ENCODE measurements at places on chromosomes 7 and 10.
A peak's percentile ranks its signal among the peaks of the same experiment; 100 is the strongest.

DNA sequence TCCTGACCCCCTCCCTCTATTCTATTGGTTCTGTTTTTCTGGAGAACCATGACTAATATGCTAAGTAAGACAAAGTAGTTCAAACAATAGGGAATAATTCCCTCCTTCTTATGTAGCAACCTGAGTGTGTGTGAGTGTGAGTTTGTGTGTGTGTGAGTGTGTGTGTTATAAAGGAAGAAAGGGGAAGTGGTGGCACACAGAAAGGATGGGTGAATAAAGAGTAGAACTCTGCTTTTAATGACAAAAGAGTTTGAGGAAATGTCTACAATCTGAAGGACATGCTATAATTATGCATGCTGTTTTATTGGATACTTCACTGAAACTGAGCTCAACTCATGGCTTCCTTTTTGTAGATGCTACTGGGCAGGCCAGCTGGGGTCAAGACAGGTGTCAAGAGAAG, 489.5 kb downstream of the REEP3 start:
- DNase-seq = no peak

- DNase-seq = no peak
Observed at GRCh38 chr7:121262221-121262620, 66.6 kb upstream of the WNT16 start.

DNA sequence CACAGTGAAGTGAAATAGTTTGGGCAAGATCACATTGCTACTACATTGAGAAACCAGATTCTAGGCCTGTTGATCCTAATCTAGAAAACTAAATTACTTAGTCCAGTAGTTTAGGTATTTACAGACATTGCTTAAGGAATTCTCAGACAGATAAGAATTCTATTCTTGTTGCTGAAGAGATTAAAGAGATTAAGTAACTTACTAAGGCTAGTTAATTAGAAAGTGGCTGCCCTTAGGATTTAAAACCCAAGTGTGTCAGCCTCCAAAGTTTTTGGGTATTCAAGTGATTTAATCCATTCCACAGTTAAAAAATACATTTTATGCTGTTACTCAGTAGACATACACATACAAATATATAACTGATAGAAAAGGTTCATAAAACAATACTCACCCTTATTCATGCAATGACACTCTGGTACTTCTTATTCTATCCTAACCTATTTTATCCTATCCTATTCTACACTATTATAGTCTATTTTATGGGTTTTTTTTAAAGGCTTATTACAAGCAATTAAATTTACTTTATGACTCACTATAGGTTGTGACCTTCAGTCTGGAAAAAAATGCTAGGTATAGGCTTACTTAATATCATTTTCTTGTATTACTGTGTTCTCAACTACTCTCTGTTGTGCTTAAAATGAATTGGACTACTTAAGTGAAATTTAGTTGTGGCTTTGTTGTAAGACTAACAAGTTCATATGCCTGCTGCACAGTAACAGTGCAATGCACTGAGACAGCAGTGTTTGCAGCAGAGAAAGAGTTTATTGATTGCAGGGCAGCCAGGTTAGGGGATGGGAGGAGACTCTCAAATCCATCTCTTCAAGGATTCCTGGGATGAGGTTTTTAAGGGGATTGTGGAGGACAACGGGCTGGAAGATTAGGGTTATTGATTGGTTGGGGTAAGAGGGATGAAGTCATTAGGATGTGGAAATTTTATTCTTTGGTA, 10.7 kb downstream of the SPAM1 start:
- peak; percentile 57 for DNase-seq

DNA sequence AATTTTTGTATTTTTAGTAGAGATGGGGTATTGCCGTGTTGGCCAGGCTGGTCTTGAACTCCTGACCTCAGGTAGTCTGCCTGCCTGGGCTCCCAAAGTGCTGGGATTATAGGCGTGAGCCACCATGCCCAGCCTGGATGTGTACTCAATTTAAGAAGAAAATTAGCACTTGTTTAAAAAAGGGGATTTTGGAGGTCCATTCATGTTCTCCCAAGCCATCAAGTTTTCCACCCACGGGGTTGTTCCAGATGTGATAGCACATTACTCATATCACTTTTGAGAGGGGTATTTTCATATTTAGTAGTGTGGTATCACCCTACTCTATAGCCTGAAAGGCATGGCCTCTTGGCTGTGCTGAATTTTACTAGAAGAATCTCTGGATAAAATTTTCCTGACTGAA, 10.5 kb upstream of the SLC26A3 start:
- no peak for DNase-seq

DNA sequence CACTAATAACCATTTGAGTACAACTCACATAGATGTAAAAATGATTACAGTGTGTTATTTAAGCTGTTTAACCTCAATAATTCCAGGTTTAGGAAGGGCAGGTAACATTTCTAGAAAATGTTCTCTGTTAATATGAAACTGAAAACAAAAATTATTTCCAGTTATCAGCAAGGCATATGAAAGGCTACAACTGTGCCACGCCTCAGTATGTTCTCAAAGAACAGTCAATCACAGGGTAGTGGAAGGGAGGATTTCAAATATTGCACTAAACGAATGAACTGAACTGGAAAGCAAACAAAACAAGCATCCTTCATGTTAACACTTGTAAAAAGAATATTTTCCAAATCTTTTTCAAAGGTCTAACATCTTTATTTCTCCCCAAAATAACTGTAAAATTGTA, 31.3 kb downstream of the ARHGAP19 start:
- DNase-seq = no peak

DNA sequence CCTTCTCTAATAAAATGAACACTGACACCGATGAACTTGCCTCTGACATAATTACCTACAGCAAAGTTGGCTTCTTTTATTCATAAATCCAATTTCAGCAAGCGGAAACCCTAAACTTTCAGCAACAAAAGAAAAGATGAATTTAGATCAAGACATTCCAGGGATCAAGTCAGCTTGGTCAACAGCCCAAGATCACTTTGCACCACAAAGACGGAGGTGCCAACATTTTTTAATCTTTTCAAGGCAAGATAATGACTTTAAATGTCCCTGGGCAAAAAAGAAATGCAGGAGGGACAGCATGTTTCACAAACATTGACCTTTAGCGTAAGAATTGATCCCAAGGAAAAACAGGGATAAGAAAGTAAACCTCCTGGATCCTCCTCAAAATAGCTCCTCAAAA, 636.9 kb downstream of the PARD3 start:
- DNase-seq = no peak

- no peak for DNase-seq
Observed at GRCh38 chr7:100208911-100209408, 10.8 kb upstream of the PVRIG start.

GRCh38 chr10:10361301-10361885, 656.3 kb upstream of the CELF2 start:
- DNase-seq = no peak

- DNase-seq = no peak
Observed at GRCh38 chr10:74681917-74682627, 144.3 kb upstream of the KAT6B start.

DNA sequence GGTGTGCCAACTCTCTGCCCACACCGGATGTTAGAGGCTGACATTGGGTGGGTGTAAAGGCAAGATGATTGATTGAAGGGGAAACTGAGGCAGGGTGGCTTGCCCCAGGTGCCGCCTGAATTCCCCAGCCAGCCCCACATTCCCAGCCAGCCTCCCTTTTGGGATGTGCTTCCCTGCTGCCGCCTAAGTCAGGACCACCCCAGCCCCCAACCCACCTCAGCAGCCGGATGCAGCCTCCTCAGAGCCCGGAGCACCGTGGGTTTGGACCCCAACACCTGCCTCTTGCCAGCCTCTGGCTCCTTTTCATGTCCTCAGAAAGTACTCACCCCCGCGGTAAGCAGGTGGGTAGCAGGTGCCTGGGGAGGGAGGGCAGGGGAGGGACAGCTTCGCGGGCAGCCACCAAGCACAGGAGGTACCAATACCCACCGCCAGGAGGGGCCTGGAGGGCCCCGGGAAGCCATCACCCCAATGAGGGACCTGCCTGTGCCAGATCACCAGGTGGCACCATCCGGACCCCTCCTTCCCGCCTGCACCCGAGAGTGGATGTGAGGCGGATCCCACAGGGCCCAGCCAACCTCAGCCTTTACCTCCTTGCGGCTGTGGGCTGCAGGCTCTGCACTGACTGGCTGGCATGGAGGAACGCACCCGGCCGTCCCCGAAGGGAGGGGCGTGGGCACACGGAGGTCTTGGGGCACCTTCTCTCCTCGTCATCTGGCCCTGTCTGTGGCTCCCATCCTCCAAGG, 60.5 kb downstream of the PWWP2B start:
- peak; percentile 27 for DNase-seq

DNA sequence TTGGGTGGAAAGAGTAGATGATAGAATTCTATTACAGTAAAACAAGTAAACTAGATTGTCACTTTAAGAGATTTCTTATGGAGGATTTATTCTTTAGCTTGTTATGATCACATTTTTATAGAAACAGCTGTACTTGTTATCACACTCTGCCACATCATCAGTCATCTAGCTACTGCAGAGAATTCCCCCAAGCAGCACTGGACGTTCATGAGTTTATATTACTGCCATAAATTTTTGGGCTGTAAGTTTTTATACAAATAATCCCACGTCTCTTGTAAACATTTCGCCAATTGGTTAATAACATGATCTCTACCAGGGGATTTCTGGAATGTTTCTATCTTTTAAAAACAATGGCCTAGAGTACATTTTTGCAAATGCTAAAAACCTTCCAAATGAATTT, 238.8 kb downstream of the POLR1F start:
- DNase-seq = no peak

GRCh38 chr10:15504101-15504840, 133.2 kb upstream of the FAM171A1 start:
- no peak for DNase-seq

GRCh38 chr7:86470763-86471162, 172.9 kb upstream of the GRM3 start:
- DNase-seq = no peak

DNA sequence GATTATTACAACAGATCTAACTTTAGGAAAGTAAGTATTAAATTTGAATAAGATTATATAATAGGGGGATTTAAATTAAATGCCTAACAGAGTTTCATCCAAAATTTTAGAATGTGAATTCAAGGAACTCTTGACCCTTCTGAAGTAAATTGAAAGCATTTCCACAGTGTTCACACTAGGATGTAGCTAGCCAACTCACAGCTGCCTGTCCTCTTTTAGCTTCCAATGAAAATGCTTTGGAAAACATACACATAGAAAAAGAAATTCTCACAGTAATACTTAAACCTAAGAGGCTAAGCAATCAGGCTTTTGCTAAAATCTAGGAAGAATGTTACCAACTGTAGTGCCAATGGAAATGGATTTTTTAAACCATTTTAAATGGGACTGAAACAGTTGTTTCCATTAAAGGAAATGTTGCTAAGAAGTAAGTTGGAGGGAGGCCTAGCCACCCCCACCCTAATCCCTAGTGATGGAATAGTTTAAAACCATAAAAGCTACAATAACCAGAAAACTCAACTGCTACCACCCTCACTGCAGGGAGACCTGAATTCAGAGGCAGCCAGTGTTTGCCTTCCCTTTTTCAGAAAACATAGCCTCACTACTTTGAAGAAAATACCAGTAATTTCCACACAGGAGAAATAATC, 58.3 kb downstream of the REEP3 start:
- DNase-seq = no peak

- DNase-seq = no peak
Observed at GRCh38 chr7:106031300-106032035, 68.4 kb downstream of the CDHR3 start.
